ENCODE measurements at places on chromosomes 1 and 21.
A peak's percentile ranks its signal among the peaks of the same experiment; 100 is the strongest.

GRCh38 chr21:44509539-44509938 lies 30.5 kb downstream of the KRTAP10-1 start:
- no peak for DNase-seq

DNA sequence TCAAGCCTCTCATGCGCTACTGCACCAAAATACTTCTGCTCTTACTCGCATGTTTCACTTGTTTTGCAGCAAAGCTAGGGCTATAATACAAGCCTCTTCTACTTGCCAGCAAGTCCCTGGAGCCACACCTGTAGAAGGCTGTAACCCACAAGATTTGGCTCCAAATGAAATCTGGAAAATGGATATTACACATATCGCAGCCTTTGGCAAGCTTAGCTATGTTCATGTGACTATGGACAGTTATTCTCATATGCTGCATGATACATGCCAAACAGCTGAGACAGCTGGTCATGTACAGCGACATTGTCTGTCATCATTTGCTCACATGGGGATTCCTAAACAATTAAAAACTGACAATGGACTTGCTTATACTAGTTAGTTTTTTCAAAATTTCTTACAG lies 270.3 kb downstream of the COL11A1 start:
- no peak for DNase-seq

- DNase-seq, result no peak
Observed at GRCh38 chr21:34989337-34990151, 59.6 kb downstream of the RUNX1 start.

- DNase-seq, result no peak
Observed at GRCh38 chr1:241447031-241447644, 72.4 kb downstream of the FH start.

- no peak for DNase-seq
Observed at GRCh38 chr1:17561561-17561985, 22.1 kb downstream of the ARHGEF10L start.

- DNase-seq, result peak; percentile 77
Observed at GRCh38 chr1:205504311-205505075, at the start of gene CDK18. TSS of gene CDK18 (plus strand) at chr1:205504669. CDS start at chr1:205523168, 18,499 bp downstream.

DNA sequence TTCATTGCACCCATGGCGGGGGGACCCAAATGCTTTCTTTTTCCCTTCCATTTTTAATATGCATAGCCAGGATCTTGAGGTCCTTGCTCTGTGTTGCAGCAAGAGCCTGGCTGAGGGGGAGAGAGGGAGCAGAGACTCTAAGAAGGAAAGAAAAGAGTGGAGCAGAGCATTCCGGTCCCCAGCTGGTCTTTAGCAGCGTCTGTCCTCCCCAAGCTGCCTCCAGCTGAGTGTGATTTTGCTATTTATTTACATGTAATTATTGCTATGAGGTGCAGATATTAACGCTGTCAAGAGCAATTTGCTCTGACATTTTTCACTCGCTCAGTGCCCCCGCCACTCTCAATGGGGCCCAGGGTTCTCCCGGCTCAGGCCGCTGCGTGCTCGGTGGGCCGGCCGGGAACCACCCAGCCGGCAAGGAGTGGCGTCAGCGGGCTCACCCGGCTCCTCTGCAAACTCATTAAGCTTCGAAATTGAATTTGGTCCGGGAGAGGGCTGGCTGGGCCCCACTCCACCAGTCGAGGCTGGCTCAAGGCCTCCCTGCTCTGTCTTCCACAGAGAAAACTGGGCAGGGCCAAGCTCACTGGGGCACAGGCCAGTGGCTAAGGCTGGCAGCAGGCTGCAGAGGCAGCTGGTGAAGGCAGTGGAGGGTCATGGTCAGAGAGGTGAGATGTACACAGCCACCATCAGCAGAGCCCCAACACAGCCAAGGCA lies 93.2 kb downstream of the PAX7 start:
- peak; percentile 46 for DNase-seq

DNA sequence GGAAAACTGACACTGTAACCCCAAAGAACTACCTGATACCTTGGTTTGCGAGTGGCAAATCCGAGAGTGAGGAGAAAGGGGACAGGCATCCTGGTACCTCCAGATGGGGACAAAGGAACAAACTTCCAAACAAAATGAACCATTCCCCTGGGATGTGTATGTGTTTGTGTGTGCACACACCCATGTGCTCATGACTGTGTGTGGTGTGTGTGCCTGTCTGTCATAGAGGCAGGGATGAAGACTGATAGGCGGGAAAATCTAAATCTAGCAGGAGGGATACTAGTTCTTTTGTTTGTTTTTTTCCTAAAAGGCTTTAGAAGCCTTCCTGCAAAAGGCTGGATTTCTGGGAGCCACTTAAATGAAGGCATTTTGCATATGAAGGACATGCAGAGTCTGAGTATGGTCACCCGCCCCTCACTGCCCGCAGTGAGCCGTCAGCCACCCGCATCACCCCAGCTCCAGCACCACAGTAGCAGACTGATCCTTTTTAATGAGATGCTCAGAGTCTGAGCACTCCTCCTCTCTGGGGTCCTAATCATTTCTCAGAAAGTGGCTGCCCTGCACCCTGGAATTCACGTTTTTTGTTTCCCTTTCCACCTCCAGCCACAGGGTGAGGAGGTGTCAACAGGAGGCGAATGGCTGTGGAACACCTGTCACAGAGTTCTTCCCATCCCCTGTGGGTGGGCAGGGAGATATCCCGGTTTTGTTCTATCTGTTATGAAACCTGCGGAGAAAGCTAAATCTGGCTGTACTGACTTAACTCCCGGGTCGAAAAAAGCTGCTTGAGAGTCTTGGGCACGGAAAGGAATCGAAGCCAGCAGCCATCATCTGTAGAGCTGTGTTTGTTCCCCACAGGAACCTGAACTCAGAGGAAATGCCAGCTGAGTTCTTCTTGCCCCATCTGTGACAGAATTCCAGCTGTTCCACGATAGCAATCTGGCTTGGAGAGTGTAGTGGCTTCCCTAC lies 34.9 kb downstream of the UTP25 start:
- DNase-seq, result no peak

- DNase-seq, result no peak
Observed at GRCh38 chr1:209095627-209096595, 487.6 kb upstream of the CAMK1G start.

DNA sequence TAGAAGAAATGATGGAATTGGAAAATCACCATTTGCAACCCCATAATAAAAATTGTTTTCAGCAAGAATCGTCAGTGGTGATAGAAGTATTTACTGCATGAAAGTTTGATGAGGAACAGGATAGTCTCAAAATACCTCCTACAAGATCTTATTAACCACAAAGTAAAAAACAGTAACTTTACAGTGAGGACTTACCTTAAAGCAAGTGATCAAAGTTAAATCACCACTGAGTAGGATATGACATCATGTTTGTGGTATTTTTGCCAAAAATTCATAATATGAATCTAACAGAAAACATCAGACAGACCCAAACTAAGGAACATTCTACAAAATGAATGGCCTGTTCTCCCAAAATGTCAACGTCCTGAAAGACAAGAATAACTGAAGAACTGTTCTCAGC lies 19.9 kb downstream of the ALDH9A1 start:
- DNase-seq, result no peak

DNA sequence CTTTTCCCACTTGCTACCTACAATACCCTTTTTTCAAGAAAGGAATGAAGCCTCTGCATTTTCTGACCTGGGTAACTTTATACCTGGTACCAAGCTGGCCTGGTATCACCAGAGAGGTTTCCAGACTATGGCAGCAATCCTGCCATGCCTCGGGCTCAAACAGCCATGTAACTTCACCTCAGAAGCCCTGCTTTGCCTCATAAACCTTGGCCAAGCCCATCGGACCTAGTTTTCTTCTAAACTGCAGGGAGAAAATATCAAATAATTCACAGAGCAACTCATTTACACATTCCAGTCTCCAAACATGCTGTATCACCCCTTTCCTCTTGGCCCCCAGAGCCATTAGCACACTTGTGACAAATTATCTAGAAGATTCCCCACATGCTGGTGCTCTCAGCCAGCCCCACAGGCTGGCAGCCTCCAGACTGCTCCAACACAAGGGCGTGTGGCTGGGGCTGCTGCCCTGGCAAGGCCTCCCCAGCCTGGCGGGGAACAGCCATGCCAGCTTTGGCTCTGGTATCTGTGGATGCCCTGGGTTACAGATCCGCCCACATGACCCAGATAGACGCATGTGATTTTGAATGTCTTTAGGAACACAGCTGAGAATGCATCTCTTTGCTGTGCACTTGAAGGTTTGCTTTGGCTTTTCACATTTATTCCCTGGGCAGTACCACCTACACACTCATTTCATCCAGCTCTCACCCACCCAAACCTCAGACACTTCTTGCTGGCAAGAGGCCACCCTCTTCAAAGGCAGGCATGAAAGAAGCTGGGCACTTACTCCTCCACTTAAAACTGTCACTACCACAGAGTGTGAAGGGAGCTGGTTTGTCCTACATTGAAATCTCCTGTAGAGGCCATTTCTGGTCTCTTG lies 70.0 kb upstream of the BCAR3 start:
- no peak for DNase-seq

DNA sequence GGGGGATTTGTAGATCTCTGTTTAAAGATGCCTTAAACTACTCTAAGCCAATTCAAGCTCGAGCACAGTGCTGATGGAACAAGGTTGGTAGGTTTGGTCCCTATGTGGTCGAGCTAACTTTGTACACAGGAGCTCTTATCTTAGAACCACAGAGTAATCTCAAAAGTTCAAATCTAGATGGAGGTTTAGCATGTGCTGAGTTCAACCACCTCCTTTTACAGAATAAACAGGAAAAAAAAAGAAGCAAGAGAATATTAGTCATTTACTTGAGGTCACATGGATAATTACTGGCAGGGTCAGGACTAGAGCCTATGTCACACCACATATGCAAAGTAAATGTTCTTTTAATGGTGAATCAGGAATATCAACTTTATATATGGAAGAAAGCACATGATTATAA lies 86.2 kb downstream of the DTL start:
- no peak for DNase-seq

- no peak for DNase-seq
Observed at GRCh38 chr21:32717851-32718316, 9.9 kb downstream of the SYNJ1 start.

DNA sequence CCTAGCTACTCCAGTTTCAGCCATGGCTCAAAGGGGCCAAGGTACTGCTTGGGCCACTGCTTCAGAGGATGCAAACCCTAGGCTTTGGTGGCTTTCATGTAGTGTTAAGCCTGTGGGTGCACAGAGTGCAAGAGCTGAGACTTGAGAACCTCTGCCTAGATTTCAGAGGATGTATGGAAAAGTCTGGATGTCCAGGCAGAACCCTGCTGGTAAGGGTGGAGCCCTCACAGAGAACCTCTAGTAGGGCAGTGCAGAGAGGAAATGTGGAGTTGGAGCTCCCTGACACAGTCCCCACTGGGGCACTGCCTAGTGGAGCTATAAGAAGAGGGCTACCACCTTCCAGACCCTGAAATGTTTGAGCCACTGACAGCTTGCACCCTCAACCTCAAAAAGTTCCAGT lies 16.2 kb downstream of the RIIAD1 start:
- DNase-seq, result no peak

DNA sequence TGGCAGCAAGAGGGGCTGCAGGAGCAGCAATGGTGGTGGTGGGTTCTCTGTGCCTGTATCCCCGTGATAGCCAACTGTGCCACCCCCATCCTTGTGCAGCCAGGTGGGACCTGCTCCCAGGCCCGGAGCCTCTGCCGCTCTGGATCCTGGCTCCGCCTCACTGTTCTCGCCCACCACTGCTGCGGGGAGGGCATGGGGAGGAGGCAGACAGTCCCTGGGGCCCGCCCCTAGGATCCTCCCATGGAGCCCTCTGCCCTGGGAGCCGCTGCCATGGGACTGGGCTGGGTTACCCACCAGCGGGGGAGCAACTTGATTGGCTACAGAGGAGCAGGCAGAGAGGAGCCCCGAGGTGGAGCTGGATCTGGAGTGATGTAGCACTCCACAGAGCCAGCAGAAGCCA lies 31.6 kb downstream of the CD1D start:
- DNase-seq, result no peak

GRCh38 chr1:21308330-21308729 lies 18.1 kb upstream of the ECE1 start:
- DNase-seq, result no peak

- no peak for DNase-seq
Observed at GRCh38 chr21:43871487-43871886, 6.5 kb downstream of the AGPAT3 start.

DNA sequence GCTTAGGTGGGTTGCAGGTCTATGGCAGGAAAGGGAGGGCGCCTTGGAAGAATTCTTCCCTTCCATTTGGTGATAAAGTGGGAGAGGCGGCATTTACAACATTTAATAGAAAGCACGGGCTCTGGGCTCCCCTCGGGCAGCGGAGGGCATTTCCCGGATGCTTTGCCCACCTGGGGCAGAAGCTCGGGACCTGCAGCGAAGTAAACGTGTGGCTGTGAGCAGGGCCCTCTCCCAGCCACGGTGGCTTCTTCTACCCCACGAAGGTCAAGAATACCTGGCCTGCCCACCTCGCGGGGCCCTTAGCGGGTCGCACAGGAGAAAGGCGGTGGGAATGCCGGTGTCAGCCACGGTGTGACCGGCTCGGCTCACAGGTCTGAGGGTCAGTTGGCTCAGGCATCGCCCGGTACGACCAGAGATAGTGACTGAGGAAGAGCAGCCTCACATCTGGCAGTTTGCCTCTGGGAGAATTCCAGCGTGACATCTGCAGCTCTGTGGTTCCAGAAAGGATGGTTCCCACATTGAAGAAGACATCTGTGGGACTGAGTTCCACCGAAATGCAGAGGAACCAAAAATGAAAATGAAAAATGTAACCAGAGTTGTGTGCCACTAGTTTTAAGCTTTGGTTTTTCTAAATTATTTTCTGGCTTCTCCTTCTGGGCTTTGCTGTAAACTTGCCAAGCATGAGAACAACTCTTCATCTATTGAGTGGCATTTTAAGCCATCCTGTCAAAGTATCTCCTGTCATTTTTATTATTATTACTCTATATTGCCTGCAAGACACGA lies 720 bp upstream of the F3 start:
- DNase-seq, result peak; percentile 28

- DNase-seq, result no peak
Observed at GRCh38 chr1:89780721-89781120, 40.1 kb upstream of the LRRC8D start.

DNA sequence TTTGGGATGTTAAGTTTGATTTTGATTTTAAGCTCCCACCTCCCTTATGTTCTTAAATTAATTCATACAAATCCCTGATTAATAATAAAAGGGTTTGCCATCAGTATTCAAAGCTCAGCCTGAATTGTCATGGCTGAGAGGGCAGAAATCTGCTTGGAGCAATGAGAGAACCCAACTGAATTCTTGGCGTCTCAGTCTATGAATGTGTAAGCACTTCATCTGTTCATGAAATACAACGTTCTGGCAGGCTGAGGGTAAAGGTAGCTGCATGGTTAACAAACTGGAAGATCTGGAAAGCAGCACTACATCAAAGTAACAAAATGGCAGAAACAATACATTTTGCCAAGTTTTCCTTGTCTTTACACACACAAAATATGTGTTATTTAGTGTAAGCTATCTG lies 95.3 kb downstream of the ACBD6 start:
- DNase-seq, result no peak

- no peak for DNase-seq
Observed at GRCh38 chr1:27307874-27308598, 13.9 kb upstream of the TMEM222 start.

- DNase-seq, result no peak
Observed at GRCh38 chr21:36717976-36718375, 19.1 kb downstream of the SIM2 start.

Measured in nephron progenitor cell (in vitro differentiated cells).